ENCODE measurements at places on chromosomes 7 and 10. TPM values are rescaled to one million over a fixed set of nuclear protein-coding genes. Genes with fewer than 3 reads are reported as not detected.

The TUBB8 gene
- total RNA-seq: not detected

GRCh38 chr10:71085689-71086438 lies 126.5 kb upstream of the UNC5B start:
- DNase-seq: peak; percentile 69

DNA sequence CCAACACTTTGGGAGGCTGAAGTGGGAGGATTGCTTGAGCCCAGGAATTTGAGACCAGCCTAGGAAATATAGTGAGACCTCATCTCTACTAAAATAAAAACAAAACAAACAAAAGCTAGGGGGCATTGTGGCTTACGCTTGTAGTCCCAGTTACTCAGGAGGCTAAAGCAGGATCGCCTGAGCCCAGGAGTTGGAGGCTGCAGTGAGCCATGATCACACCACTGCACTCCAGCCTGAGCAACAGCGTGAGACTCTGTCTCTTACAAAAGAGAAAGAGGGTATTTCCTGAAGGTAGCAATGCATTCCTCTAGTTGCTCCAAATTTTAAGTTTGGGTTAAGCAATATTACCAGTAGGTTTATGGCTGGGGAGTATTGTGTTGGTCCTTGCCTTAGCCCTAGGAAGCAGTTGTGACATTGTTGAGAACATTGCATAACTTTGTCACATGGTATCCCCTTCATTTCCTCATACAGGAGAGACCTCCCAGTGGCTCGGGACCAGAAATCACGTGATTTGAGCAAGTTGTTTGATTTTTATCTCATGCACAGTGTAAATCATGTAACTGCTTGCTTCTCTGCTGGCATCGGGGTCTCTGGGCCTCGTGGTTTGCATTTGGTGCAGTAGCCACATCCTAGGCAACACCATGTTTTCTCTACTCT lies 23.3 kb upstream of the SMARCD3 start:
- DNase-seq: no peak

The PI4K2A gene
- total RNA-seq: 22.3 TPM

DNA sequence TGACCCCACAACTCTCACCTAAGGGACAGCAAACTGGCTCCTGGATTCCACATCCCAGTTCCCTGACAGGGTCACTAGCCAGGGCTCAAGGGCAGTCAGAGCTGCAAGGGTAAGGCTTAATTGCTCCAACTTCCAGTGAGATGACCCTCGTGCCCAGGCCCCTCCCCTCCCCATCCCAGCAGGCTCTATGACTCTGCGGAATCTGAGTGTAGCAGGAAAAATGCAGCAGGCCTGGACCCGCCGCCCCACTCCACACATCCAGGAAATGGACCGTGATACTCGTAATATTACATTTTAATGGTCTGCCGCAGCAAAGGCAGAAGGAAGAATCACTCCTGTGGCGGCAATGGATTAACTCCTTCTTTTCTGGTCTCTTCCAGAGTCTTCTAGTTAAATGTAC lies 91.7 kb upstream of the CHST15 start:
- DNase-seq: no peak

- no peak for DNase-seq
Measured at GRCh38 chr7:116331020-116331419, 120.7 kb downstream of the TES start.

The ZC3HAV1L gene
- 13.6 TPM for total RNA-seq

DNA sequence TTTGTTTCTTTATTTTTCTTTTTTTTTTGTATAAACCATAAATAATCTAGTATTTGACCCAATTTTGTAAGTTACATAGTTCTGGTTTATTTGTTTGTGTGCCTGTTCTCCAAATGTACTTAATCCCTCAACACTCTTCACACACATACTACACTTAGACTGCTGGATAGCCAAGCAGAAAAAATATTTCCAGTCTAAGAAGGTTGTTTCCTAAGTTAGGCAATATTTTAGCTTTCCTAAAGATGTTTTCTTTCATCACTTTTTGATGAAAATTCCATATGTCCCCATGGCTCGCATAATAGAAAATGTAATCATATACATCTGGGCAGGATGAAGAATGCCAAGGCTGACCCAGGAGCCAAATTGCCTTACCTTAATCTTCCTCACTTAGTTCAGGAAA lies 105.3 kb downstream of the PPP1R3A start:
- no peak for DNase-seq

DNA sequence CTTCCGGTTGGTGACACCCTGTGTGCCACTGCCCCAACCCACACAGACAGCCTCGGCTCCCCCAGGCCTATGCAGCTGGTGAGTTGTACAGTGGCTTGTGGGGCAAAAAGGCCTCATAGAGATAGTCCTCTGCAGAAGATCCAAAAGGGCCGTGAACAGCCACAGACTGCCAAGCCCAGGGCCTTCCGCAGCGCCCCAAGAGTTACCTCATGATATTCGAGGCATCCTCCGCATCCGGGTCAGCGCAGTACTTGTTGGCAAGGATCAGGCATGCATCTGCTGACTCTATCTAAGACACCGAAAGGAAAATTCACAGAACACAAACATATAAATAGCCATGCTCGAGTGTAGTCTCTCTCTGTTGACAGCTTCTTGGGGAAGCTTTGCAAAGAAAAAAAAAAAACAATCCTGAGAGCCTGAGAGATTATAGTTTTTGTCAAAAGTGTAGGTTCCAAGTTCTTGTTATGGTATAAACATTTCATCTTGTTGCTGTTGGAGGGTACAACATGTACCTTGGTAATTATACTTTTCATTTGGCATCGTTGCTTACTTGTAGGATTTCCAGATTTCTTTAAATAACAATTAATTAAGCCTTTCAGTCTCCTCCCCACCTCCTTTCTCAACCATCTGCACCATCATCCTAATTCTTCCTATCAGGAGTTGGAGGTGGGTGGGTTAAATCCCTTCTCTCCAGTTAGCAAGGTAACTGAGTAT lies 553.0 kb downstream of the KCNMA1 start:
- DNase-seq: no peak

DNA sequence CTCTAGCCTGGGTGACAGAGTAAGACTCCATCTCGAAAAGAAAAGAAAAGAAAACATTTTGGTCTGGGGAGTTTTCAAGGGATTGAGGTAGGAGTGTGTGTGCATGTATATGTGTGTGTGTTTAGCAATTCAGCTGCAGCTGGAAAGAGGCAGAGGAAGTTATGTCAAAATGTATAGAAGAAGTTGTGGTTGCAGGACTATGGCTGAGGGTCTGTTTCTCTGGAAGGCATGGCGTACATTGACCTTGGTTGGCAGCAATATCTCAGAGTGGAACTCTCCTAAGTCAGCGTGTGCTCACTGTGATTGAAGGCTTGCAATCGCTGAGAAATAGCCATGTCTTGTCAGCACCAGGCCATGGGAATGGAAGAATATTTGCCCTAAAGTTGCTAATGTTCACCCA lies 28.6 kb upstream of the RHBDD2 start:
- DNase-seq: no peak

- no peak for DNase-seq
Measured at GRCh38 chr10:88281592-88282347, 301.3 kb downstream of the RNLS start.

The ADRB1 gene
- 14.1 TPM for total RNA-seq

- DNase-seq: no peak
Measured at GRCh38 chr10:132458071-132458585, 61.1 kb downstream of the PWWP2B start.

DNA sequence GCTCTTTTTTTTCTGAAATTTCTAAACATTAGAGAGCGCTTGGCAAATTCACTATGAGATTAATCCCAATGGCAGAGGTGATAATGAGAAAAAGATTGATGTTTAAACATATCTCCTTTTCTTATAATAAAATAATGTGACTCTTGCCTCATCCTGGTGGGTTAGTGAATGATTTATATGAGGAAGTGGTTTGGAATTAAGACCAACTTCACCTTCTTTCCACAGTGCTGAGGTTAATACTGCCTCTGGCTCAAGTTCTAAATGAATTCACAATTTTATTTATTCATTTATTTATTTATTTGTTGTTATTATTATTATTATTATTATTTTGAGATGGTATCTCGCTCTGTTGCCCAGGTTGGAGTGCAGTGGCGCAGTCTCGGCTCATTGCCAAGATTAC lies 40.5 kb upstream of the ADO start:
- no peak for DNase-seq

GRCh38 chr10:120606051-120606764 lies 149.2 kb downstream of the PLPP4 start:
- DNase-seq: no peak

The MICU1 gene
- 43.7 TPM for total RNA-seq

DNA sequence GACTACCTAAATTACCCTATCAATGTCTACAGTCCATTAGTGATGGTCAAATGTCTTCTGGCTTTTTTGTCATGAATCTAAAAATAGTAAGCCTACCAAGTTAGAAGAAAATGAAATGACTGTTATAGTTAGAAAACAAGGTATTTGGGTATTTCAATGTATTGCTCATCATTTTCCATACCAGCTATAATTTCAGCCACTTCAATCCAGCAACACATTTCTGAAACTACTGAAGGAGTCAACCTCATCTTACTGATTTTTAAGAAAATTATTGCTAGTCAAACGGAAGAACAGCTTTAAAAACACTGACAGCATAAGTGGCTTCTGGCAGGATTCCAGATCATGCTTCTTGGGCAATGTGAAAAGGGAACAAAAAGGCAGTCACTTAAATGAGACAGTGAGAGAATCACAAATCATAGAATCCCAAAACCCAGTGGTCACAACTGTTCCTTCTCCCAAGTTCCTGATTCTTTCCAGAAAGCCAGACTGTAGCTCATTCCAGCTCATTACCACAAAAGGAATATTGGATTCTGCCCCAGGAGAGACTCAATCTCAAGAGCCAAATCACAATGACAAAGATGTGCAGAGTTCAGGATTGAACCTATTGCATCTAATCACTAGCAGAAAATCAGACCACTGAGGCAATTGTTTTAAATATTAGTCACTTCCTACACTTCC lies 61.2 kb upstream of the LRRN3 start:
- no peak for DNase-seq

The NAT16 gene
- total RNA-seq: not detected

GRCh38 chr7:66739477-66739876 lies 1.1 kb upstream of the RABGEF1 start:
- DNase-seq: no peak

GRCh38 chr10:71396084-71396710 lies 523 bp upstream of the CDH23 start:
- no peak for DNase-seq

DNA sequence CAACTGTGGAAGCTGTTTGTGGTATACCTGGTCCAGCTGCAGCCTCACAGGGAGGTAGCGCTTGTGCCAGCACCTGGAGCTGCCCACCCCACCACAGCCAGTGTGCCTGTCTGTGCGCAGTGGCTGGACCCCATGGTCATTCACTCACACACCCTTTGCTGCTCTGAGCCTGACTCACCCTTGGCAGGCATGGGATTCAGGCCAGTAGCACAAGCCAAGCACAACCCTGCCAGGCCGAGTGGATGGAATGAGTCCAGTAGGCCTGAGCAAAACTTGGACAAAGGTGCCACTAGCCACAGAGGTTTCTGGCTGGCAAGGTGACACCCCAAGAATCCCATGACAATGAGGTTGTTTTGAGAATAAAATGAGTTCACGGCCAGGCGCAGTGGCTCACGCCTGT lies 19.0 kb downstream of the RBM48 start:
- no peak for DNase-seq

DNA sequence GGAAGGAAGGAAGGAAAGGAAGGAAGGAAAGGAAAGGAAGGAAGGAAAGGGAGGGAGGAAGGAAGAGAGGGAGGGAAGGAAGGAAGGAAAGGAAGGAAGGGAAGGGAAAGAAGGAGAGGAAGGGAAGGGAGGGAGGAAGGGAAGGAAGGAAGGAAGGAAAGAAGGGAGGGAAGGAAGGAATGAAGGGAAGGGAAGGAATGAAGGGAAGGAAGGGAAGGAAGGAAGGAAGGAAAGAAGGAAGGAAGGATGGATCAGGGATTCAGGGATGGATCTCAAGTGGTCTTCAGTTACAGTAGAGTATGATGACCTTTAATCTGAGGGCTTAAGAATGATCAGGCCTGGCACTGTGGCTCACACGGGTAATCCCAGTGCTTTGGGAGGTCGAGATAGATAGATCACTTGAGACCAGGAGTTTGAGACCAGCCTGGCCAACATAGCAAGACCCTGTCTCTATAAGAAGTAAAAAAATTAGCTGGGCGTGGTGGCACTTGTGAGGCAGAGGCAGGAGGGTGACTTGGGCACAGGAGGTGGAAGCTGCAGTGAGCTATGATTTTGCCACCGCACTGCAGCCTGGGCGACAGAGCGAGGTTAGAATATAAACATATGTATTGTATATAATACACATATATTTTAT lies 760 bp upstream of the FOXK1 start:
- DNase-seq: no peak

GRCh38 chr7:114939484-114940097 lies 17.7 kb downstream of the MDFIC start:
- DNase-seq: no peak

- DNase-seq: no peak
Measured at GRCh38 chr7:24637021-24637420, 63.8 kb downstream of the PALS2 start.

The CALML3 gene
- total RNA-seq: not detected

DNA sequence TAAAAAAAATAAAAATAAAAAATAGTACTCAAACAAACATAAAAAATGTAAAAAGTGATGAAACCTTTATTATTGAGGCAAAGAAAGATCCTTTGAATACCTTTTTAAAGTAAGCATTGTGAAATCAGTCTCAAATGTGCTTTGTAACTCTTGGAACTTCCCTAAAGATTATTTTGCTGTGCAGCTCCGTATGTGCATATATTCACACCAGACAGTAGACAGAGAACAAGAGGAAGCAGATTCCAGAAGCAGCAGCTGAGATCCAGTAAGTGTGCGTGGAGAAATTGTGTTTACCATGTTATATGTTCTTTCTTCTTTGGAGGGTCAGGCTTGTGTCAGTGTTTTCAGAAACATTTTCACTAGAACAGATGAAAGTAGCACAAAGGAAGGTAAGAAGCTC lies 324.9 kb downstream of the AGMO start:
- no peak for DNase-seq

- DNase-seq: no peak
Measured at GRCh38 chr10:77030974-77031373, 606.6 kb downstream of the KCNMA1 start.

The KIF5B gene
- total RNA-seq: 116 TPM

- no peak for DNase-seq
Measured at GRCh38 chr7:41870461-41871138, 167.7 kb upstream of the INHBA start.

The FAM171A1 gene
- total RNA-seq: 36.2 TPM

- no peak for DNase-seq
Measured at GRCh38 chr10:123995082-123995460, 98.3 kb downstream of the CHST15 start.

DNA sequence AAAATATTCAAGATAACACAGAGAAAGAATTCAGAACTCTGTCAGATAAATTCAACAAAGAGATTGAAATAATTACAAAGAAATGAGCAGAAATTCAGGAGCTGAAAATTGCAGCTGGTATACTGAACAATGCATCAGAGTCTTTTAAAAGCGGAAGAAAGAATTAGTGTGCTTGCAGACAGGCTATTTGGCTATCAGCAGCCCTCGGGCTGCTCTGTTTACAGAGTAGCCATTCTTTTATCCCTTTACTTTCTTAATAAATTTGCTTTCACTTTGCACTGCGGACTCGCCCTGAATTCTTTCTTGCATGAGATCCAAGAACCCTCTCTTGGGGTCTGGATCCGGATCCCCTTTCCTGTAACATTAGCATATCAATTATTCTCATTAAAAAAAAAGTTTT lies 1040.0 kb downstream of the SORCS3 start:
- no peak for DNase-seq
